ENCODE measurements at places on chromosomes 2 and 18.

GRCh38 chr2:191994749-191995148 lies 147.9 kb upstream of the CAVIN2 start:
- no peak for DNase-seq

DNA sequence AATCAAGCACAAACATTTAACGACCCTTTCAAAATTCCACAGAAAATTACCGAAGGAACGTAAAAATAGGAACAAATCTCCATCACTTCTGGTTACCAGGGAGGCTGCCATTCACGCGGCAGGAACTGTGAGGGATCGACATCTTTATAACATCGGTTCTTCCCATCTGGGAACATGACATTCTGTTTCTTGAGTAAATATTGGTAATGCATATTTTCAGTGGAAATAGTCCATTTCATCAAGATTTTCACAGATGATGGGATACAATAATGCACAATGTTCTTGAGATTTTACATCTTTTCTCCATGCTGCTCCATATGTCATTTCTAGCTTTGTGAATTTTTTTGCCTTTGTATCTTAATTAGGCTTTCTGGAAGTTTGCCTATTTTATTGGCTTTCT lies 10.0 kb downstream of the ADD2 start:
- no peak for DNase-seq

DNA sequence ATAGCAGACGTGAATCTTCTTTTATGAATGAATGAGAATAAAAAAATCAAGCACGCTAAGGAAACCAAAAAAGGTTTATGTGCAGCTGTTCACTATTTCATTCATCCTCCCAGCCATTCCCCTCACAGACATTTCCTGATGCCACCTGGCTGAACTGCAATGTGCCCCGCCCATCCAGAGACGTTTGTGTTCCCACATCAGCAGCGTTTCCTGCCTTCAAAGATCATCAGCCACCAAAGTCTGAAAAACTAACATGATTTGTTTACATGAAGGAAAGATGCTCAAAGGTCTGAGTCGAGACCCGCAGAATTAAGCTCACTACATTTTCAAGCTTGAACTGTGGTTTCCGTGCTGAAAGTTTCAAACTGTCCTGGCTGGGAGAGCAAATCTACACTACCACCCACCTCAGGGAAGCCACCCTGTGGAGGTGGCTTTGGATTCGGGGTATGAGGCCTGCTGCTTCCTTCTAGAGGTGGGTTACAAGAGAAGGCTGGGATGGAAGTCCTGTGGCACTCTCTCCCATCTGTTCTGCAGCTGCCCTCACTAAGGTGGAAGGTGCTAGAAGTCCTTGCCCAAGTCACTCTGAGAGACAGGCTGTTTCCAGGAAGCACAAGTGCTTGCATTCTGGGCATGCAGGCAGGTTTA lies 201.3 kb upstream of the OSR1 start:
- DNase-seq, result no peak

DNA sequence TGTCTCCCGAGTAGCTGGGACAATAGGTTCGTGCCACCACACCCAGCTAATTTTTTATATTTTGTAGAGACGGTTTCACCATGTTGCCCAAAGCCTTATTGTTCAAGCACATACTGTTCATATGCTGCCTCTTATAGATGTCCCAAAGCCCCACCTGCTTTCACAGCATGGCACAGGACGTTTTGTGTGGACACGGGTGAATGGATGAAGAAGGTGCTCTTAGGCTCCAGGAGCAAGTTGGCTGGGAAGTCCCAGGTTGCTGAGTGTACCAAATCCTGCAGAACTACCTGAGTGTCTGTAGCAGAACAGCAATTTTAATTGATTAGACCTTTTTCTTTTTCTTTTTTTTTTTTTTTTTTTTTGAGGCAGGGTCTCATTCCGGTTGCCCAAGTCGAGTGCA lies 10.5 kb upstream of the SAG start:
- DNase-seq, result no peak

GRCh38 chr2:195863564-195863963 lies 205.1 kb downstream of the DNAH7 start:
- no peak for DNase-seq

GRCh38 chr2:216761809-216762208 lies 66.5 kb upstream of the IGFBP5 start:
- no peak for DNase-seq

DNA sequence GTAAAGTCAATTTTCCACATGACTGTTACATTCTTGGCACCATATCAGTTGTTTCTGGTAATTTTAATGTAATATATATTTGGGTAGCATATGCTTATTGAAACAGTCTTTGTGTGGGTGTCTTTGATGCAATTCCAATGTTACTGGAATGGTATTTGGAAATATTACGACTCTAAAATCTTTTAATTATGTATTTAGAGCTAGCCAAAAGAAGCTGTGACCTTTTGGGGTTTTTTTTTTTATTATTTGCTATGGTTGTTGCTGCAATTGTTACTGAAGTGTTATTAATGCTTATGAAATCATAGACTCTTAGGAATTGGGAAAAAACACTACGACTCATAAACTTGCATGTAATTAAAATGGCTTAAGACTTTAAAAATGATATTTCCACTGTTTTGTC lies 95.9 kb downstream of the AOX1 start:
- no peak for DNase-seq

GRCh38 chr2:191023235-191023679 lies 9.3 kb upstream of the STAT1 start:
- DNase-seq, result no peak

DNA sequence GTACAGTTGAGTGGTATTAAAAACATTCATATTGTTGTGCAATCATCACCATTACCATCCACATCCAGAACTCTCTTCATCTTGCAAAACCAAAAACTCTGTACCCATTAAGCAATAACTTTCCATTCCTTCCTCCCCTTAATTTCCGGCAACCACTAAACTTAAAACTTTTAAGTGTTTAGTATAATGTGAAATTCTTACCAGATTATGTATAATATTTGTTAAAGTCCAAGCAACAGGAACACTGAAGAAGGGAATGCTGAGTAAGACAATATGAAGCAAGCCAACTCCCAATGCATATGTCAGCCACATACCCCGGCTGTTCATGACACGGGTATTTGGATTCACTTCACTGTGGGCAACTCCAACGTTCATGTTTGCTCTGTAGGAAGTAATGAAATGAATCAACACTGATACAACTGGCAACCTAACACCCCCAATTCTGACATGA lies 1.9 kb downstream of the ORMDL1 start:
- DNase-seq, result no peak

- no peak for DNase-seq
Measured at GRCh38 chr2:210818473-210818872, 262.1 kb downstream of the CPS1 start.

GRCh38 chr2:13628122-13628521 lies 911.4 kb downstream of the TRIB2 start:
- DNase-seq, result no peak

- no peak for DNase-seq
Measured at GRCh38 chr2:9002313-9002636, 1.2 kb downstream of the MBOAT2 start.

- DNase-seq, result no peak
Measured at GRCh38 chr2:188199716-188200128, 92.0 kb upstream of the GULP1 start.

DNA sequence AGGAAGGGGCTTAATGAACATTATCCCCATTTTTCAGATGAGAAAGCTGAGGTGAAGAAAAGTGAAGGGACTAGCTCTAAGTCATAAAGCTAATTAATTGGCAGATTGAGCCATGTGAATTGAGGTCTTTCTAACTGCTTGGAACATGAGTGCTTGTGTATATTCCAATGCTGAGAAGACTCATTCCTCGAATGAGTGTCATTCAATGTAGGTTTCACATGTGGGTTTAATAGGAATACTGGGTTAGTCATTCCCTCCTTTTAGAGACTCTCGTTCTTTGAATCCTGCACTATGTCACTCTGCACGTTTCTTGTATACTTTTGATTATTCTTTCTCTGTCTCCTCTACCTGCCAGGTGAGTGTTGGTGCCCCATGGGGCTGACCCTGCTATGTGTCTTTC lies 218.2 kb downstream of the HRH4 start:
- no peak for DNase-seq

GRCh38 chr2:19225931-19226330 lies 132.5 kb downstream of the OSR1 start:
- no peak for DNase-seq

GRCh38 chr18:54187372-54187771 lies 37.1 kb downstream of the MBD2 start:
- DNase-seq, result no peak

DNA sequence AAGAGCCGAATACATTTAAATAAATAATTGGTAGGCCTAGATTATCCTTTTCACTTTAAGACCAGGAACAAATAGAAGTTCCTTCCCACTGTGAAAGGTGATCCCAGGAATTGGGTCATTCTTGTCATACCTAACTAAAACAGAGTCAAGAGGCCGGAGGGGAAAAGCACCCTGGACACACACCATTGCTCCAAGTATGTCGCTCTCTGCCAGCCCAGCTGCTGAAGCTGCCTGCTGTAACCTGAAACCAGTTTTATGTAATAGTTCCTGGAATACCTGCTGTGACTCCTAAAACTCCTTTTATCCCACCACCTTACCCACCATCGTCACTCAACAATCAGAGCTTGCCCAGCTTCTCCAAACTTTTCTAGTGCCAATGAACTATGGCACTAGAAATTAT lies 217.1 kb downstream of the PTPRM start:
- DNase-seq, result no peak

GRCh38 chr2:58109481-58109880 lies 62.9 kb downstream of the VRK2 start:
- no peak for DNase-seq

- no peak for DNase-seq
Measured at GRCh38 chr2:32484937-32485336, 128.1 kb downstream of the BIRC6 start.

DNA sequence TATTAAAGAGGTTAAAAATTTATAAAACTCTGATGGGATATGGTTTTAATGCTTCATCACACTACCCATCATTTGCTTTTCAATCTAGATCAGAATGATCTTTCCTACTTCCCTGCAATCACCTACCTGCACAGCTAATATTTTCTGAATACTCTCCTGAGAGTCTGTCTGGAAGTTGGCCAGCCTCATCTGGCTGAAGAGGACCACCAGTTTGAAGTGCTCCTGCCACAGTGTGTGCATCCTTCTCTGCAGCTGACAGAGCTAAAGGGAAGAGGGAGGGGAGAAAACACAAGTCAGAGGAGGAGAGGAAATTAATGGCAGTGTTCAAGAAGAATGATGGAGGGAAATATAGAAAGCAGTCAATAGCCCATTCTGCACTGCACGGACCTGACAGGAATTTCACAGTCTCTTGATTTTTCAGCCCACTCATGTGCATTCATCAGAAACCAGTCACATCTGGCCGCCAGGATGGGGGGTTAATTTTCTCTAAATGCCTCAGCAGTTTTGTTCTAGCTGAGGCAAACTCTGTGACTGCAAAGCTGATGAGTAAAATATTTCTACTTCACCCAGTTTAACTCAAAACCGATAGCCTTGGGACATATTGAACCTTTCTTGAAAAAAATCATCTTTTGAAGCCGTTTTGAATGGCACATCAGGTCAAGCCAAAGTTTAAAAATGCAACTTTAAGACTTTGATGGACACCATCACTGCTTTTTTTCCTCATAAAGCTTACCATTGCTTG lies 201.8 kb upstream of the KLHL14 start:
- DNase-seq, result no peak

- DNase-seq, result no peak
Measured at GRCh38 chr2:69704446-69704845, 37.5 kb upstream of the ANXA4 start.

DNA sequence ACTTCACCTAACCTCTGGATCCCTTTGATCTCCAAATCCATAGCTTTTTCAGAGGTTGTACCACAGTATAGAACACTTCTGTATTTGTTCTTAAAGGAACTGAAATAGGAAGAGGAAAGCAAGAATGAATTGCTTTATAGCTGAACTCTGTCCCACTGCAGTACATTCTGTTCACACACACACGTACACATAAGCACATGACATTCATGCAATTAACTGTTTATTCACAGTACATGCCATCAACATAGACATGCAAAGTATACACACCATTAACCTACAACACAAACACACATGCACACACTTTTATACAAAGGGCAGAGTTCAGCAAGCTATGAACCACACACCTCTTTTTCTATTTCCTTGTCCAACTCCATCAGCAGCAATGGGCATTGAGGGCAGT lies 43.2 kb downstream of the MRPL33 start:
- no peak for DNase-seq

GRCh38 chr18:69531973-69532372 lies 131.3 kb downstream of the DOK6 start:
- DNase-seq, result no peak
